ENCODE measurements at places on chromosomes 5 and 9.

DNA sequence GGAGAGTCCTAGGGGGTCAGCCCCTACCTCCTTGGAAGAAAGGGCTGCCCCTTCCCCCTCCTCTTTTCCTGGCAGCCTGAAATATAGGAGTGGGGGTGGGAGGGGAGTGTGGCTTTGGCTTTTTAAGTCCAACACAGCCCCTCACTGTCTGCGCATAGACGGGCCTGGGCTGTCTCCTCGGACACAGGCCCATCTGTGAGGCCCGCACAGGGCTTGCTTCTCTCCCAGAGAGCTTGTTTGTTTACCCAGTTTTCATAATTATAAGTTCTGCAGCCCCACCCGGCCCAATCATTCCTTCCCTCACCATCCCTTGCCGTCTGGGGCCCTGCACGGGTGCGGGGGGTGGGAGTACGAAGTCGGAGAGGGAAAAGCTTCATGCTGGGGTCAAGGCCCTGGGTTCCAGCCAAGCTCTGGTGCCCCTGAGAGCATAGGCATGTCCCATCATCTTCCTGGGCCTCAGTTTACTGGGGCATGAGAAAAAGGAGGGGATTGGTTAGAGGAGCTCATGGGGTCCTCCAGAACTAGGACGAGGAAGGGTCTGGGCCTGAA, 54.0 kb upstream of the STXBP1 start:
- DNase-seq, result no peak

GRCh38 chr5:96972599-96973334, 36.9 kb downstream of the LNPEP start:
- no peak for DNase-seq

DNA sequence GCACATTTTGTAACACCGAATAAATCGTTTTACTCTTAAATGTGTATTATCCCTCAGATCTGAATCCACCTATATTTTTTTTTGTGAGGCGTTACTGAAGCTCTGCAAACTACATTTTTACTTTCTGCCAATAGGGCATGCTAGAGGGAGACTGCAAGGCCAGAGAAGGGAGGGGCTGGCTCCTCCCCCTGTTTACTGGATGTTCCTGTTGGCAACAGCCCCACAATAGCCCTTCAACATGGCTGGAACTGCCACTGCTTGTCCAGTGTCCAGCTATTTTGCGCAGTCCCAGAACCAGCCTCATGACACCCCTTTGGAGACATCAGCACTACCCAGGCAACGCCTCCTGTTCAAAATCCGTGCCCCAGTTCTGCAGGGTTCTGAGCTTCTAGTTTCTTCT, 85.4 kb upstream of the MIER3 start:
- DNase-seq, result no peak

GRCh38 chr9:108609227-108609896, 246.4 kb downstream of the ACTL7B start:
- DNase-seq, result no peak

DNA sequence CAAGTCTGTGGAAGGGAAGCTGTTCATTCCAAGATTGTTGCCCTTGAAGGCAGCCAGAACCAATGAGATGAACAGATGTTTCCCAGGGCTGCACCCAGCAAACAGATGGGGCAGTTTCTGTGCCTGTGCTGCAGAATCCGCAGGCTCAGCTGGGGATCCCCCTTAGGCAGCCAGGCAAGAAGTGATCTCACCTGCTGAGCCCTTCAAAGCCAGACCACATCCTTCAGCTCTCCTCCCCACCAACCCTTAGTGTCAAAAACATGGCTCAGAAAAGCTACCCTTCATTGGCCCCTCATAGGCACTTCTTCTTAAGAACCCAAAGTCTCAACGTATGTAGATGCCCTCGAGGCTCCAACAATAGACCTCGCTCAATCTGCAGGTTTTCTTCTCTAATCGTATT, 626.7 kb downstream of the CCDC171 start:
- no peak for DNase-seq

GRCh38 chr9:36592801-36593583, 20.3 kb downstream of the MELK start:
- DNase-seq, result no peak

- no peak for DNase-seq
These were observed 98.1 kb upstream of the TAF11L2 start for GRCh38 chr5:17399931-17400330.

- DNase-seq, result no peak
These were observed 48.2 kb upstream of the ENTREP1 start for GRCh38 chr9:69276775-69277174.

DNA sequence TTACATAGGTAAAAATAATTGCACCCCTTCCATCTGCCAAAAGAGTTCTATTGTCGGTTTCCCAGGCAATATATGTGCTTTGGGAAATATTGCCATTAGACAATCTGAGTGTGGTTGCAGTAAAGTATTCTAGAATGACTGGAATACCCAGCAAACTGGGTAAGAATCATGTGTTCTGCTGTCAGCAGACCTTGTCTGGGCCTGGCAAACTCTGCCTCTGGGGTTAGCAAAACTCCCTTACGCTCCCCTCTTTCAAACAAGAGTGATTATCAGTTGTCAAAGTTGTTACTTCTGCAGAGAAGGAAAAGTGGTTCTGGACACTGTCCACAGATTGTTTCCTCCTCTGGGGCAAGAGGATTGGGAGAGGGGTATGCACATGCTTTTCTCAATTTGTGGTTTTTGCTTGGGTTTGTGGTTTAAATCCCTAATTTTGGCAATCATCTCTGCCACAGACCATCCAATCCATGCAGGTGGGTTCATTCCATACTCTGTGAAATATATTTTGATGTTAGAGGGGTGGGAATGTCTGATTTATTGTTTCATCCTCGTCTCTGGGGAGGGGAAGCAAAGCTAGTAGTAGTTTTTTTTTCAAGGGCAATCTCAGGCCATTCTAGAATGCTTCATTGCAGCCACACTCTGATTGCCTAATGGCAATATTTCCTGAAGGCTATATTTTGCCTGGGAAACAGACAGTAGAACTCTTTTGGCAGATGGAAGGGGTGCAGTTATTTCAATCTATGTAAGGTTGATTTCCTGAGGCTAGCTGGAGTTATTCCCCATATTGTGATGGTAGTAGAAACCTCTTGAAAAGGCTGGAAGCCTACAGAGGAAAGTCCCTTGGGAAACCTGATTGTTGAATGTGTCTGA, 24.0 kb upstream of the TNFSF15 start:
- DNase-seq, result no peak

DNA sequence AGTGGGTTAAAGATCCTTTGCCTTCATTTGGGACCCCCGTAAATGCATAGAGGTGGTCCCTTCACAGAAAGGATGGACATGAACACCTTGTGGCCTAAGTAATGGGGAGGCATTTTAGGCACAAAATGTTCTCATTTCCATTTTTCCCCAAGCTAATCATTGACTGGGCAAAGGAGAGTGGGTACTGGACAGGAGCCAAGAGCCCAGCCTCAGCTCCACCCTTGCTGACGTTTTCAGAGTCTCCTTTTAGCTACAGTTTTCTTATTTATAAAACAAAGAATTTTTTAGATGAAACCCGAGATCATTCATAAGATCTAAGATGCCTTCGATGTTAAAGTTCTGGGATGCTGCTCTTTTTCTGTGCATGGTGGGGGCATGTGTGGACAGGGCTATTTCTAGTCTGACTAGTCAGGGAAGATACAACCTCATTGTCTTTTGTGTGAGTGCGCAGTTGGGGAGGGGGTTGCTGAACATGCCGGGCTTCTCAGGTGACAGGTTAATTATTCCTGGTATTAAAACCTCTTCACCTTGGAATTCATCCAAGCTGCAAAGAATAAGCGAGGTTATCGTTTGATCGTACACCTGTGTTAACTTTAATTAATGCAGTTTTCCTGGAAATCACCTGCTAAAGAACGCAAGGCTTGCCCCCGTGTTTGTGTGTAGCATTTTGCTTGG, 48.4 kb downstream of the ADAMTS16 start:
- no peak for DNase-seq

GRCh38 chr9:83185488-83186154, 122.7 kb upstream of the RASEF start:
- no peak for DNase-seq

DNA sequence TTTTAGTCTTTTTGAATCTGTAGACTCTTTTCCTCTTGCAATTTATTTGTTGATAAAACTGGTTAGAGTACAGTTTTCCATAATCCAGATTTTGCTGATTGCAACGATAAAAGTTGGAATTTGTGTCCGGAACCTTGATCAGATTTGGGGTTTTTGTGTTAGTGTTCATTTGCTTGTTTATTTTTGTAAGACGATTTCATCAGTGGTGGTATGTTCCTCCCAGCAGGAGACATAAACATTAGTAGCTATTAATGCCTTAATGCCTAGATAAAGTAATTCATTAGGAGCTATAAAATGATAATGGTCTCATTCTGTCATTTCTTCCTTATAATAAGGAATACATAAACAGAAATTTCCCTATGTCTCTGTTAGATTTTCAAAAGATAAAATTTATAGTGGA, 21.3 kb downstream of the RPS6 start:
- DNase-seq, result no peak

DNA sequence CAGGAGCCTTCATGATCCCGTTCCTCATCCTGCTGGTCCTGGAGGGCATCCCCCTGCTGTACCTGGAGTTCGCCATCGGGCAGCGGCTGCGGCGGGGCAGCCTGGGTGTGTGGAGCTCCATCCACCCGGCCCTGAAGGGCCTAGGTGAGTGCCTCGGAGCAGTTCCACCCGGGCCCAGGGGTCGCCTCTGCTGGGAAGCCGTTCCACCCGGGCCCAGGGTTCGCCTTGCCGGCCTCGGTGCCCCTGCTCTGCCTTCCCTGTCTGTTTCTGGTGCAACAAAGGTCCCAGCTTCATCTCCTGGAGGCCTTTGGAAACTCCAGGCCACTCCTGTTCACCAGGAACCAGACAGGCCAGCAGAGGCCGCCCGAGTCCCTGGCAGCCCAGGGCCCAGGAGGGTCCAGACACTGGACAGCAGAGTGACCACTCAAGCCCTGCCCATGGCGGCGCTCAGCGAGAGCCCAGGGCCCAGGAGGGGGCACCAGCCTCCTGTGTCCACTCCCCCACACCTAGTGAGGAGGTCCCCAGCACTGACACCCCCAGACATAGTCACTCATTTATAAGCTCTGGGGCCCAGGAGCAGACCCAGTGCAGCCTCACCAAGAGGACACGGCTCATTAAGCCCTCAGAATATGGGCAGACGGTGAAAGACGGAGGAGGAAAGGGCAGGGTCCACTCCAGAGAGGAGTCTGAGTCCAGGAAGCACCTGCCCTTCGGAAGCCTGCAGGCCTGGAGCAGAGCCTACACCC, 7.5 kb downstream of the SLC6A19 start:
- no peak for DNase-seq

- DNase-seq, result no peak
These were observed 5.1 kb upstream of the CAST start for GRCh38 chr5:96657068-96657467.

- no peak for DNase-seq
These were observed 4.6 kb upstream of the SUSD3 start for GRCh38 chr9:93053781-93054331.

- no peak for DNase-seq
These were observed 140.3 kb downstream of the PCSK1 start for GRCh38 chr5:96292582-96293247.

- DNase-seq, result no peak
These were observed 29.3 kb upstream of the UHRF2 start for GRCh38 chr9:6383551-6384225.

GRCh38 chr5:159915904-159916840, at the start of gene ADRA1B:
Gene ADRA1B (plus strand): TSS chr5:159916482. CDS start chr5:159916906, 424 bp downstream.
- DNase-seq, result no peak

GRCh38 chr9:88673886-88674285, 138.9 kb downstream of the NXNL2 start:
- no peak for DNase-seq

- DNase-seq, result no peak
These were observed 117.2 kb upstream of the RGMB start for GRCh38 chr5:98656125-98656795.

- no peak for DNase-seq
These were observed 140.1 kb downstream of the CEMIP2 start for GRCh38 chr9:71628247-71628646.

GRCh38 chr5:130164966-130165365, 260.7 kb downstream of the CHSY3 start:
- DNase-seq, result no peak

DNA sequence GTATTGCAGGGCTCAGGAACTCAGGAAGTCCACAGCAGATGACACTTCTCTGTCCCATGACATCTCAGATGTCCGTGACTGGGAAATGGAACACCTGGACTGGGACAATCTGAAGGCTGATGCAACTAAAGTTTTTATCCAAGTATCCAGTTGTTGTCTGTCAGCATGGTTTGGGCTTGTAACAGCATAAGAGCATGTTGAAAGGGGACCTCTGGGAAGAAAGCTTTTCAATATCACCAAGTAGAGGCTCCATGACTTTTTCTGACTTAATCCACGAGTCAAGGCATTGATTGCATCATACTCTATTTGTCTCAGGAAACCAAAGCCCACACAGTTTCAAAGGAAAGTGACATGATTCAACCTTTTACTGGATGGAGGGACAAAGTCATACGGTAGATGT, 807.7 kb downstream of the MTRR start:
- DNase-seq, result no peak

- DNase-seq, result no peak
These were observed 203.8 kb downstream of the SNCAIP start for GRCh38 chr5:122515709-122516431.

GRCh38 chr5:163995206-163995605, 489.8 kb downstream of the MAT2B start:
- no peak for DNase-seq

GRCh38 chr9:79387101-79387835, 184.5 kb upstream of the TLE4 start:
- no peak for DNase-seq

DNA sequence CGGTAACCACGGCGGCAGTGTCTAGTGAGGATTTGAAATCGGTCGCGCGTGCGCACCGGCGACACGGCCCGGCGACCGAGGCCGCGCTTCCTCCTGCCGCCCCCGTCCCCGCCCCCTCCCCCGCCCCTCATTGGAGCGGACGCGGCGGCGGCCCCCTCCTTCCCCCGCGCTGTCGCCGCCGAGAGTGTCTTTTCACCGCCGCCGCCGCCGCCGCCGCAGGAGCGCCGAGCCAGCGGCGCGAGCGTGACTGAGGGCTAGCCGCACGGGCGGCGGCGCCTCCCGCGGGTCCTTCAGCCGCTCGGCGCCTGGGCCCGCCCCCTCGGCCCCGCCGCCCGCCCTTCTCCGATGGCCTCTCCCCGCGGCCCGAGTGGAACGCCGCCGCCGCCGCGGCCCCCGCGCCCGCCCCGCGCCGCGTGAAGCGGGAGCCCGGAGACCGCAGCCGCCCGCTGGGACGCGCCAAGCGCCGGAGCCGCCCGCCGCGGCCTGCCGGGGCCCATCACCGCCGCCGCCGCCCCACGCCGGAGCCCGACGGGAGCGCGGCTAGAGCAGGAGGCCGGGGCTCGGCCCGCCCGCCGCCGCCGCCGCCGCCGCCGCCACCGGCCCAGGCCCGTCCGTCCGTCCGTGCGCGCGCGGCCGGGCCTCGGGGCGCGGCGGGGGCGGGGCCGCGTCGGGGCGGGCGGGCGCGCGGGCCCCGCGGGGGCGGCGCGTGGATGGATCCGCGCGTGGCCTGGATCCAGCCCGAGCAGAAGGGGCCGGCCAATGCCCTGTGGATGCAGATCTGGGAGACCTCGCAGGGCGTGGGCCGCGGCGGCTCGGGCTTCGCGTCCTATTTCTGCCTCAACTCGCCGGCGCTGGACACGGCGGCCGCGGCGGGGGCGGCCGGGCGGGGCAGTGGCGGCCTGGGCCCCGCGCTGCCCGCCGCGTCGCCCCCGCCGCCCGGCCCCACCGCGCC, at the start of gene TENT4A:
TSS of gene TENT4A (plus strand) at position 159 of the 952 bp plus-strand sequence. CDS start at position 711, 552 bp downstream.
- DNase-seq, result peak; percentile 94
